ENCODE measurements at places on chromosomes 7 and 10.

DNA sequence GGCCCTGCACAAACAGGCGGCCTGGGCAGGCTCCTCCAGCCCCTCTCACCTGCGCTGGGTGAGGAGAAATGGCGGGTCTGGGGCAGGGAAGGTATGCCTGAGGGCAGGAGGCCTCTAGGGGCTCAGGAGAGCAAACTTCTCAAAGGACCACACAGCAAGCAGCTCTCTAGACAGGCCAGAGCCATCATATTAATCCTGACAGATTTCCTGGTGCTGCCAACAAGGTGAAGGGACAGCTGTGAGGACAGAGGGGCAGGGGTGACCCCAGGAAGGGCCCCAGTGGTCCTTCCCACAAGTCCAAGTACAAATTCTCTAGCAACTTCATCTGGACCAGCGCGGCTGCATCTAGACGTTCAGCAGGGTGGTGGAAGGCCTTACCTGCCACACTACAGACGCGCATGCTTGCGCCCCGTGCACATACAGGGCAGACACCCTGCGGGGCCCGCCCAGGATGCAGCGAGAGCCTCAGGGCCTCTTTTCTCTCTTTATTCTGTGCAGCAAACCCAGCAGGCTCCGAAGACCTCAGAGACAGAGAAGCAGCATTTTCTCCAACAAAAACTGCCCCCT lies 62.1 kb downstream of the ZRANB1 start:
- no peak for DNase-seq

GRCh38 chr7:157539521-157539920 lies 202.7 kb downstream of the DNAJB6 start:
- no peak for DNase-seq

DNA sequence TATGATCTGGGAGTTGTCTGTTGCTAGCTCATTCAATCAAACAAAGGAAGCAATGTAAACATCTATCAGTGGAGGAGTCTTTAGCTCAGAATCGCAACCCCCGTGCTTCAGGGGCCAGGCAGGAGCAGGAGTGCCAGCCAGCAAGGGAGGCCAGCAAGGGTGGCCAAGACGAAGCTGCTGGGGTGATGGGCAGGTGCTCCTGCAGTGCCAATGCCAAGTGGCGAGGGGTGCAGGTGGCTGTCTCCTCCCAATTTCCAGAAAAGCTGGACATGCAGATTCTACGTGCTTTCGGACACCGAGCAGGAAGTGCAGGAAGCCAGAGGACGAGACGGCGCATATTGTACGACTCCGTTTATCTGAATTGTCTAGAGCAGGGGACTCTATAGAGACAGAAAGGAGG lies 48.1 kb upstream of the EBF3 start:
- DNase-seq, result no peak

DNA sequence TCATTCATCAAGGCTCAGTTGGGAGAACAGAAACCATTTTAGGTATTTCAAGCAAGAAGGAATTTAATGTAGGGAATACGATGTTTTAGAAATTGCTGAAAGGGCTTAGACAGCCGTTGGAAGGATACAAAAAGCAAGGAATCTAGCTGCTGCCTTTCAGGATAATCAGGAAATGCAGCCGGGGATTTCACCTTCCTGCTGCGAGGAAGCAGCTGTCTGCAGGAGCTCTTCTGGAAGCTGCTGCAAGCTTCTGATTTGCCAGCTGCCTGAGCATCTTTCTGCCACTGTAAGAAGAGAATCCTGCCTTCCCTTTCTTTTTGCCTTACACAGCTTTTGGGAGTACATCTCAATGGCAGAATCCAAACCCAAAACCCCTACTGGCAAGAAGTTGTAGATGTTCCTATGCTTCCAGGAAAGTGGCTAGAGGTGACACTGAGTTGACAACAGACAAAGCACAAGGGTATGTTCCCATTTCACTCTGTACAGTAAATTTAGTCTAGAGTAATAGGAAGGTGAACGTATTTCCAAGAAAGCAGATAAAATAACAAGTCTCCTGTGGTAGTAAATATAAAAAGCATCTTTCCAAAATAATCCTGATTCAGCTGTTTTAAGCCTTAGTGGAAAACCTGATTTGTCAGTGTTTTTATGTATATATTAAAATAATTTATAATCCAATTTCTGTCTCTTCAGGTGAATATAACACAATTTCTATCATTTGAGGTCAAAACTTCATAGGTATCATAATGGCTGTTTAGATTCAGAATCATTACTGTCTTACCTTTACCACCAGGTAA lies 148.4 kb upstream of the LRGUK start:
- no peak for DNase-seq

DNA sequence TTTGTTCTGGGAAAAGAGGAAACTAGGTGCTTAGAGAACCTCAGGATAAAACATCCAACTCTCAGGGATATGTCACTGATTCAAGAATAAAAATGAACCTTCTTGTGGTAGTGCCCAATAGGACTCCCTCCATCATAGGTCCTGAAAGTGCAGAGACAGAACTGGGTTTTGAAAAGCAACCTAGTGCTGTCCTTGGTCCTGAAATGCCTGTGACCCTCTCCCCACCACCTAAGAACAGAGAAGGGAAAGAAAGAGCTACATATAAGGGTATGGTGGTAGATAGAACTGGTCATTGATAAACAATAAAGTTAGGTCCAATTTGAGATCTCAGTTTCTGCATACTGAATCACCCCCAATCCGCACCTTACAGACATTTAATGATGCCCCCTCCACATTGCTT lies 953.3 kb downstream of the XPNPEP1 start:
- peak; percentile 6 for DNase-seq

Measured in NCI-H1048 (cell line).